ENCODE measurements at places on chromosomes 5 and 9. TPM values are rescaled to one million over a fixed set of nuclear protein-coding genes. Genes with fewer than 3 reads are reported as not detected.

Gene ORM2
- not detected for total RNA-seq

Gene C5orf63
- total RNA-seq, result 2.6 TPM

Gene TAF1L
- not detected for total RNA-seq

Gene SPATA31C1
- not detected for total RNA-seq

Gene RAD23B
- total RNA-seq, result 150 TPM

Gene GRXCR2
- total RNA-seq, result not detected

Gene FCN2
- not detected for total RNA-seq

Gene LIFR
- 44.8 TPM for total RNA-seq

Gene C9orf43
- total RNA-seq, result not detected

Gene SAXO1
- total RNA-seq, result not detected

Gene CBY3
- not detected for total RNA-seq

Gene SHISAL2B
- total RNA-seq, result not detected

Gene SARDH
- 2.0 TPM for total RNA-seq

Gene SH3TC2
- 1.2 TPM for total RNA-seq

Gene SLC6A19
- total RNA-seq, result not detected

Gene PDE8B
- total RNA-seq, result not detected

Gene PDZD2
- total RNA-seq, result 0.73 TPM

Gene ANKRD18B
- not detected for total RNA-seq

Gene SLC6A7
- total RNA-seq, result not detected

Gene CER1
- not detected for total RNA-seq

Gene FUT7
- not detected for total RNA-seq

Gene GTF2H2C
- total RNA-seq, result 55.5 TPM

Gene BAAT
- under 0.01 TPM for total RNA-seq

Gene PCDHGA8
- 1.8 TPM for total RNA-seq

Gene C9orf72
- 7.0 TPM for total RNA-seq

Gene CACFD1
- total RNA-seq, result 1.2 TPM

Gene DPM2
- 18.7 TPM for total RNA-seq

Gene CCL21
- total RNA-seq, result not detected

Gene HSD17B3
- total RNA-seq, result not detected

Gene TMEFF1
- 0.78 TPM for total RNA-seq

Gene ADAMTS2
- 39.7 TPM for total RNA-seq

Gene IFNA2
- not detected for total RNA-seq

Gene FKTN
- total RNA-seq, result 34.5 TPM

Gene SEC16A
- total RNA-seq, result 34.8 TPM

Gene THBS4
- total RNA-seq, result 0.59 TPM

Gene SPINK13
- total RNA-seq, result not detected

Gene FOXD1
- 1.4 TPM for total RNA-seq

Gene TICAM2
- total RNA-seq, result 6.2 TPM

Gene TRAF1
- 2.9 TPM for total RNA-seq

Gene SLC34A1
- not detected for total RNA-seq

Gene OR1L8
- not detected for total RNA-seq

Gene CCDC112
- 7.3 TPM for total RNA-seq

Gene DEPDC1B
- 11.3 TPM for total RNA-seq

Gene MARCOL
- total RNA-seq, result not detected

Gene INSL4
- not detected for total RNA-seq

Gene TAF11L5
- total RNA-seq, result not detected

Gene PDE4D
- total RNA-seq, result 9.2 TPM

Gene CCDC127
- total RNA-seq, result 4.1 TPM

Gene HACD4
- total RNA-seq, result 3.7 TPM

Gene PLAC8L1
- 0.20 TPM for total RNA-seq

Gene CD14
- 0.98 TPM for total RNA-seq

Gene FGF10
- total RNA-seq, result under 0.01 TPM

Gene FBP2
- total RNA-seq, result under 0.01 TPM

Gene IFNA13
- total RNA-seq, result not detected

Gene DNAI1
- total RNA-seq, result 0.20 TPM

Gene ANKRD33B
- total RNA-seq, result 5.9 TPM

Gene SOX30
- total RNA-seq, result not detected

Gene FBP1
- total RNA-seq, result not detected
